ENCODE measurements at places on chromosomes 6 and 20. TPM values are rescaled to one million over a fixed set of nuclear protein-coding genes. Genes with fewer than 3 reads are reported as not detected.
A peak's percentile ranks its signal among the peaks of the same experiment; 100 is the strongest.

Gene ZBP1
- 27.5 TPM for total RNA-seq

Gene SAPCD1
- total RNA-seq: 18.1 TPM

Gene ENPP5
- 2.0 TPM for total RNA-seq

DNA sequence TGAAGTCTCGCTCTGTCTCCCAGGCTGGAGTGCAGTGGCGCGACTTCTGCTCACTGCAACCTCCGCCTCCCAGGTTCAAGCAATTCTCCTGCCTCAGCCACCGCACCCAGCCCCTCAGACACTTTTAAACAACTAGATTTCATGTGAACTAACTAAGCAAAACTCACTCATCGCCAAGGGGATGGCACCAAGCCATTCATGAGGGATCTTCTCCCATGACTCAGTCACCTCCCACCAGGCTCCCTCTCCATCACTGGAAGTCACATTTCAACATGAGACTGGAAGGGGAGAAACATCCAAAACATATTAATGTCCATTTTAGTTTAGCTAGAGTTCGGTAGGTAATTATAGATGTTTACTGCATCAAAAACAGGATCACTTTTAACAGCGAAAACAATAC lies 95.9 kb upstream of the PRL start:
- no peaks in the 10 kb centered on the region for H3K27me3 ChIP-seq
- no peak for DNase-seq
- no peaks in the 10 kb centered on the region for H3K4me1 ChIP-seq

DNA sequence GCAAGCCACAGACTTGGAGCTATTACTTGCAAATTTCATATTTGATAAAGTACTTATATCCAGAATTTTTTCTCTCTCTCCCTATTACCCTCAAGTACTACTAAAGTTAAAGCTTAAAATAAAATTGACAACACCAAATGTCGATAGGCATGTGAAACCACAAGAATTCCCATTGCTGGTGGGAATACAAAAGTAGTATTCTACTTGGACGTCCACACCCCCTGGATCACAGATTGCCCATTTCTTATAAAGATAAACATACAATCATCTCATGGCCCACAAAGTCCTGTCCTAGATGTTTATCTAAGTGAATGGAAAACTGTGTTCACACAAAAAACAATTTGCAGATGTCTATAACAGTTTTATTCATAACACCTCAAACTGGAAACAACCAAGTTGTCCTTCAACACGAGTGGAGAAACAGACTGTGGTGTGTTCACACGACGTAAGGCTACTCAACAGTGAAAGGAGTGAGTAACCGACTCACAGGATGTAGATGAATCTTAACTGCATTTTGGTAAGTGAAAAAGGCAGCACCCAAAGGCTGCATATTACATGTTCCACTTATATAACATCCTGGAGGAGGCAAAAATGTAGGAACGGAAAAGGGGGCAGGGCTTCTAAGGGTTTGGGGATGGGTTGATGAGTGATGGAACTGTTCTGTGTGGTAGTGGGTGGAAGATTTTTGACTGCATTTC lies 297.4 kb downstream of the THBS2 start:
- H3K27ac ChIP-seq: no peak overlapping the region
- H3K27me3 ChIP-seq: peaks cover 12% of the 10 kb centered on the region
- H3K4me3 ChIP-seq: no peak overlapping the region
- no peak for DNase-seq

GRCh38 chr6:127222418-127222817 lies 44.2 kb upstream of the RNF146 start:
- no peak overlapping the region for H3K4me3 ChIP-seq
- DNase-seq: no peak
- H3K27me3 ChIP-seq: peaks cover 4% of the 10 kb centered on the region
- no peak overlapping the region for H3K27ac ChIP-seq
- no peaks in the 10 kb centered on the region for H3K36me3 ChIP-seq
- H3K4me1 ChIP-seq: no peaks in the 10 kb centered on the region

DNA sequence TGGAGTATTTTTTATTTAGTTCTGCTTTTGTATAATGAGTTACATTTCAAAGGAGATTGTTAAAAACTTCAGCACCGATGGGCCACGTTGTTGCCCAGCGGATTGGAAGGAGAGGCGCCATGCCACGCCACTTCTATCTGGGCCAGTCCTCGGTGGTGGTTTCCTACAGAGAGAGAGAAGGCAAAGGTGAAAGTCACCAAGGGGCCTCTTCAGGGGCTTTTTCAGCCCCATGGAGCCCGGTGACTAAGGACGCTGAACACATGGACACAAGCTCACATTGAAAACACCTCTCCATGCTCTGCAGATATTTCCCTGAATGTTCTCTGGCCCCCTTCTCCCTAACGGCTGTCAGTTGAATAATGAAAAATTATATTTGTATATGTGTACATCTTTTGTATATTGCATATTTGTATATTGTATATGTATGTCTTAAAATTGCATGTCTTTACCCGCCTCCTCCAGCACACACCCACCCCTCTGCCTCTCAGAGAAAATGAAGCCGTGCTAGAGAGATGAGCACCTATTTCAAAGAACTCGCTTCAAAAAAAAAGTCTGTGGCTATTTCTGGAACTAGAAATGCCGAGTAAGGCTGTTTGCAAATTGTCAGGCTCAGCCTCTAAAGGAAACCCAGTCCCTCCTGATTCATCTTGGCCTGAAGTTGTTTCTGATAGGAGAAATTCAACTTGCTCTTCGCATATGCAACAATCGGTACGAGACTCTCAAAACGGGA lies 91.9 kb upstream of the CDH4 start:
- no peak for DNase-seq
- H3K4me3 ChIP-seq: no peak overlapping the region
- H3K27ac ChIP-seq: no peak overlapping the region
- H3K4me1 ChIP-seq: peaks cover 2% of the 10 kb centered on the region
- H3K27me3 ChIP-seq: peaks cover 4% of the 10 kb centered on the region

- H3K27me3 ChIP-seq: peaks cover 16% of the 10 kb centered on the region
- peaks cover 5% of the 10 kb centered on the region for H3K36me3 ChIP-seq
- H3K27ac ChIP-seq: no peak overlapping the region
- H3K4me3 ChIP-seq: no peak overlapping the region
- DNase-seq: no peak
Observed at GRCh38 chr6:150229436-150230163, 86.8 kb downstream of the PPP1R14C start.

DNA sequence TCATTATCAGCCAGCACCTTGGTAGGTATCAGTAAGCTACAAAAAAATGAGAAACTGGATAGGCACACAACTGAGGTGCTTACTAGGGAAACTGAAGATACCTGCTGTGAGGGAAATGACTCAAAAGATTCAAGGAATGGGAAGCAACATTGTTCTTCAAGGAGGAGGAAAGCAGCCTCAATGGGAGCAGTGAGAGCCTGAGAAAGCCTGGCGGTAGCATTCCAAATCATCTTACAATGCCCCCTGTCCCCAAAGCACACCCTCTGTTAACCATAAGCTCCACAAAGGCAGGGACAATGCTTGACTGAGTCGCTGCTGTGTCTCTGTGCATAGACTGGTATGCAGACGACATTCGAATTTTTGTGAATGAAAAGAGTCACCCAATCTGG lies 10.6 kb downstream of the PKHD1 start:
- no peaks in the 10 kb centered on the region for H3K4me1 ChIP-seq
- no peak overlapping the region for H3K4me3 ChIP-seq
- no peak overlapping the region for H3K27ac ChIP-seq
- no peaks in the 10 kb centered on the region for H3K36me3 ChIP-seq
- DNase-seq: no peak
- peaks cover 34% of the 10 kb centered on the region for H3K27me3 ChIP-seq

DNA sequence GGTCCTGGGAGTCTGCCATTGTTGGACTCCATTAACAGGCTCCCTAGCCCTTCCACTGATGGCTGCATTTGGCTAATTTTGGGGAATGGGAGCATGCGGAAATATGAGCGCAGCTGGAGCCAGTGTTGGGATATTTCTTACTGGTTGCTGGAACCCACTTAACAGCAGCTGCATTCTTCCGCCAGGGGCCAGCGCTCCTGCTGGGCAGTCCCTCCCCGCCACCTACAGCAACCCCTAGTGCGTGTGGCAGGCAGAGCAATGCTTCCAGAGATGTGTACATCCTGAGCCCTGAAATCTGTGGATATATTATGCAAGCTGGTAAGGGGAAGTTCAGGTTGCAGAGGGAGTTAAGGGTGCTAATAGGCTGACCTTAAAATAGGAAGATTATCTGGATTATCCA lies 16.4 kb downstream of the CST8 start:
- H3K4me1 ChIP-seq: no peaks in the 10 kb centered on the region
- no peak overlapping the region for H3K4me3 ChIP-seq
- H3K27ac ChIP-seq: no peak overlapping the region
- H3K27me3 ChIP-seq: peaks cover 2% of the 10 kb centered on the region

GRCh38 chr20:39897781-39898466 lies 791.1 kb downstream of the MAFB start:
- no peaks in the 10 kb centered on the region for H3K36me3 ChIP-seq
- no peak overlapping the region for H3K27ac ChIP-seq
- H3K27me3 ChIP-seq: no peaks in the 10 kb centered on the region
- DNase-seq: no peak
- no peak overlapping the region for H3K4me3 ChIP-seq

DNA sequence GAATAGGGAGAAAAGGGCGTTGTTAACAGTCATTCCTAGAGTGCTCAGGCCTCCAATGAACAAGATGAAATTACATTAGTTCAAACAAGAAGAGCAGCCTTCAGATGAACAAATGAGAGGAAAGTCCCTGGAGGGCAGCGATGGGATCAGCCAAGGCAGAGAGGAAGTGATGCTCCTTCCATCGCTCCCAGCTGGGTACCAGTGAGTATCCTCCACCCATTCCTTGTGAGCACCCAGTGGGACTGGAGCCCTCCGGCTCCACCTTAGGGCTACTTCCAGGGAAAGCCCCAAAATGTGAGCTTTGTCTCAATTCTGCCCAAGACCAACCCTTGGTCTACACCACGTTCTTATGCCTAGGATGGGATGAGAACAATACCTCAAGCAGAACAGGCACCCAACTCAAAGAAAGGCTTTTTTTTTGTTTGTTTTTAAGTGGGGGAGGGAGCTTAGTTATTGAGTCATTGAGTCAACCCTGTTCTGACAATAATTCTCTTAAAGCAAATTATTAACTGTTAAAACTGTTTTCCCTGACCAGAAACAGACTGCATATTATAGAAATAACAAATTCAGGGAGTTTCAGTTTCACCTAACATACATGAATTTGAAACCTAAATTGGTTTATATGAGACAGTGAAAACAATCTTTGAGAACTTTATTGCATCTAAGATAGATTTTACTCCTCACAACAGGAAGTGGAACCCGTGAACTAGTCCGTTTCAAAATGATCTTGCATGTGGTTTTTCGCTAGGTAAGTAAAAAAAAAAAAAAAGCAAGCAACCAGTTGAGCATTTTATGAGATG lies 106.9 kb downstream of the IPCEF1 start:
- peaks cover 4% of the 10 kb centered on the region for H3K36me3 ChIP-seq
- peak overlapping the region; percentile 93 for H3K27ac ChIP-seq
- peaks cover 59% of the 10 kb centered on the region for H3K4me1 ChIP-seq
- H3K4me3 ChIP-seq: peak overlapping the region; percentile 75

- H3K4me3 ChIP-seq: no peak overlapping the region
- no peaks in the 10 kb centered on the region for H3K36me3 ChIP-seq
- H3K27me3 ChIP-seq: no peaks in the 10 kb centered on the region
- H3K4me1 ChIP-seq: no peaks in the 10 kb centered on the region
- no peak overlapping the region for H3K27ac ChIP-seq
Observed at GRCh38 chr6:91273729-91274128, 686.9 kb upstream of the MAP3K7 start.

- no peaks in the 10 kb centered on the region for H3K4me1 ChIP-seq
- no peak overlapping the region for H3K27ac ChIP-seq
- H3K27me3 ChIP-seq: peaks cover 4% of the 10 kb centered on the region
Observed at GRCh38 chr6:131694832-131695426, 6.3 kb downstream of the OR2A4 start.

- no peaks in the 10 kb centered on the region for H3K4me1 ChIP-seq
- H3K27ac ChIP-seq: no peak overlapping the region
- no peak for DNase-seq
- H3K27me3 ChIP-seq: no peaks in the 10 kb centered on the region
Observed at GRCh38 chr6:74717591-74717990, 488.3 kb downstream of the COL12A1 start.
